ENCODE measurements at places on chromosomes 4 and X.

- no peak for DNase-seq
Observed at GRCh38 chr4:90375081-90375480, 247.9 kb downstream of the CCSER1 start.

- DNase-seq: no peak
Observed at GRCh38 chr4:172892300-172892699, 276.3 kb upstream of the GALNT7 start.

GRCh38 chrX:69506617-69507499, 2.7 kb downstream of the NALF2 start:
- DNase-seq: no peak

- no peak for DNase-seq
Observed at GRCh38 chrX:1084689-1085088, 127.8 kb downstream of the CRLF2 start.

DNA sequence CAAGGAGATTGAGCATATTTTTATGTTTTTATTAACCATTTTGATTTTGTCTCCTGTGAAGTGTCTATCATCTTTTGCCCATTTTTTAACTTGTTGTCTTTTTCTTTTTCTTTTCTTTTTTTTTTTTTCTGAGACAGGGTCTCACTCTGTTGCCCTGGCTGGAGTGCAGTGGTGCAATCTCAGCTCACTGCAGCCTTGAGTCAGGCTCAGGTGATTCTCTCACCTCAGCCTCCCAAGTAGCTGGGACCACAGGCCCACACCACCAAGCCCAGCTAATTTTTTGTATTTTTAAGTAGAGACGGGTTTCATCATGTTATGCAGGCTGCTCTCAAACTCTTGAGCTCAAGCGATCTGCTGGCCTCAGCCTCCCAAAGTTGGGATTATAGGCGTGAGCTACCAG, 4.6 kb upstream of the ADD1 start:
- no peak for DNase-seq

- no peak for DNase-seq
Observed at GRCh38 chr4:29541757-29542156, 1178.4 kb upstream of the PCDH7 start.

GRCh38 chr4:151426513-151426912, 17.5 kb downstream of the FHIP1A start:
- DNase-seq: no peak

DNA sequence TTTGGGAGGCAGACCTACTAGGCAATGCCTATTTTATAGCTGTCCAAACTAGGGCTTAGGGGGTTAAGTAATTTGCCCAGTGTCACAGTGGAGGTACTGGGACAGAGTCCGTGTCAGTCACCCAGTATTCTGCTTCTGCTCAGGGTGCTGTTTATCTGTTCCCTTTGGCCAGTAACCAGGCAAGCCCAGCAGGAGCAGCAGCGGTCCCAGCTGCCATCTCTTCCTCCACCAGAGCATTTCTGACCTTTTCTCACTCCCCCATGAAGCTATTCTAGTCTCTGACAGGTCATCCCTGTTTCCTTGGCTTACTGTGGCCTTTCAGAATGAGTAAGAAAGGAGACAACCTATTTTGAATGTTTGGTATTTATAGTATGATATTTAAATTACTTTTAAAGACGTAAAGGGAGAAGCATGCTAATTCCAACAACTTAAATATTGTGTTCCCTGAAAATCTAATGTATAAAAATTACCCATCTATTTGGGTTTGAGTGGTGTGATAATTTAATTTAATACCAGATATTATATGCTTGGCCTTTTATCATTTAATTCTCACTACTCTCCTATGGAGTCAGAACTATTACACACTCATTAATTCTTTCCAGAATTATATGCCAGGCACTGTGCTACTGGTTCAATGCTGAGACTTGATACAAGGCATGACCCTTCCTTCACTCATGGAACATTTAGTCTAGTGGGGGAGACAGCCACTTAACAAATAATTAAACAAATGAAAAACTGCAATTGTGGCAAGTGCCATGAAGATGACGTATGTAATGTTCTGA, 60.6 kb downstream of the RPS6KA3 start:
- DNase-seq: no peak
